Vein endothelial cell (primary cell): ENCODE measurements at places on chromosomes 4 and X. TPM values are rescaled to one million over a fixed set of nuclear protein-coding genes. Genes with fewer than 3 reads are reported as not detected.

LDOC1 gene
- 6.2 and 8.5 TPM in 2 replicates for total RNA-seq

CHM gene
- 22.2 and 24.9 TPM in 2 replicates for total RNA-seq

FMR1NB gene
- total RNA-seq = not detected in 2 replicates

CPE gene
- 4.6 and 10.2 TPM in 2 replicates for total RNA-seq

NSG1 gene
- total RNA-seq = 0.57 and 0.98 TPM in 2 replicates

PNMA6A gene
- 0.86 and 1.3 TPM in 2 replicates for total RNA-seq

PRDM8 gene
- total RNA-seq = 0.65 and 0.76 TPM in 2 replicates

DRP2 gene
- 0.33 and 0.48 TPM in 2 replicates for total RNA-seq

FANCB gene
- total RNA-seq = 2.6 and 6.0 TPM in 2 replicates

FAAH2 gene
- 0.33 and 0.96 TPM in 2 replicates for total RNA-seq

TMEM35A gene
- 1.8 and 2.9 TPM in 2 replicates for total RNA-seq

NEXMIF gene
- 0.10 TPM in 1 of 2 replicates, not detected in the other for total RNA-seq

SPANXC gene
- total RNA-seq = not detected in 2 replicates

ALAS2 gene
- total RNA-seq = not detected in 2 replicates

GLUD2 gene
- total RNA-seq = 1.3 TPM in 2 replicates

HPGDS gene
- not detected in 2 replicates for total RNA-seq

GPR173 gene
- total RNA-seq = 1.9 and 3.6 TPM in 2 replicates

GBA3 gene
- total RNA-seq = not detected in 2 replicates
